GM10248 (cell line): ENCODE measurements at places on chromosomes 6 and 20.

DNA sequence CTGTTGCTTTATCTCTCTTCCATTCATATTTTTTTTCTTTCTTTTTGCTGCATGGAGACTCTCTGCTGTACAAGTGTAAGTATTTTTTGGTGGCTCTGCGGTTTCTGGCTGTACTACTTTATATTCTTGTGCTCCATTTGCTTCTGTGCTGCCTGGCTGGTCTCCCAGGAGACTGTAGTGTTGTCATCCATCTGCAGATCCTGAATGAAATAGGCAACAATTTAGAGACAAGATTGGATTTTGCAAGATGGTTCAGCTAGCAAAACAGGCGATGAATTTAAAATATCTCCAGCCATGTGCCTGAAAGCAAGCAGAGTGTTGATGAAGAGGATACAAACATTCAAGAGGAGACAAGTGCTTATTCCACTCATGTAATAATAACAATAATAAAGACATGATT is 75.1 kb upstream of the SCGN start:
- DNase-seq = no peak

GRCh38 chr6:226516-227073 is 65.7 kb upstream of the DUSP22 start:
- DNase-seq = no peak

DNA sequence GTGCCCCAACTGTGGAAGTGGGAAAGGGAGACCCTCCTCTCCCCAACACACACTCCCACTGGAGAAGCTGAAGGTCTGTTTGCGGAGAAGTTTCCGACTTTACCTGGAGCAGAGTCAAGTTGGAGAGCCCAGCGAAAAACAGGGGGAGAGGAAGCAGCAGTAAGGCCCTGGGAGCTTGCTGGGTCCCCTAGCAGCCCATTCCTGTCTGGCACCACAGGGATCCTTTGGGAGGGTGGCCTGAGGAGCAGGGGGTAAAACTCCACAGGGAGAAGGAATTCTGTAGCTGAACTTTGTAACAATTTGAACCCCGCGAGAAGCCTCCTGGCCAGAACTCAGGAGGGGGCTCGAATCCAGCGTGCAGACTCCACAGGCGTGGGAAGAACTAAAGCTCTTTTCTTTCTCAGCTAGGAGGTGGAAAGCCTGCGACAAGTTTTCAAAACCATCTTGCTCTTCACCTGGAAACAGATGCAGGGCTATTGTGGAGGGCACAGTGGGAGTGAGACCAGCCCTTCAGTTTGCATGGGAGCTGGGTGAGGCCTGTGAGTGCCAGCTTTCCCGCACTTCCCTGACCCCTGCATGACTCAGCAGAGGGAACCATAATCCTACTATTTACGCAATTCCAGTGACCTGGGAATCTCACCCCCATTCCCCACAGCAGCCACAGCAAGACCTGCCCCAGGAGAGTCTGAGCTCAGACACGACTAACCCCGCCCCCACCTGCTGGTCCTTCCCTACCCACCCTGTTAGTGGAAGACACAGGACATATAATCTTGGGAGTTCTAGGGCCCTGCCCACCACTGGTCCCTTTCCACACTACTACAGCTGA is 25.8 kb downstream of the SERPINB9 start:
- DNase-seq = no peak

- no peak for DNase-seq
Measured at GRCh38 chr6:122553697-122554096, 56.5 kb upstream of the PKIB start.

GRCh38 chr6:138518054-138518453 is 18.8 kb upstream of the NHSL1 start:
- DNase-seq = no peak

DNA sequence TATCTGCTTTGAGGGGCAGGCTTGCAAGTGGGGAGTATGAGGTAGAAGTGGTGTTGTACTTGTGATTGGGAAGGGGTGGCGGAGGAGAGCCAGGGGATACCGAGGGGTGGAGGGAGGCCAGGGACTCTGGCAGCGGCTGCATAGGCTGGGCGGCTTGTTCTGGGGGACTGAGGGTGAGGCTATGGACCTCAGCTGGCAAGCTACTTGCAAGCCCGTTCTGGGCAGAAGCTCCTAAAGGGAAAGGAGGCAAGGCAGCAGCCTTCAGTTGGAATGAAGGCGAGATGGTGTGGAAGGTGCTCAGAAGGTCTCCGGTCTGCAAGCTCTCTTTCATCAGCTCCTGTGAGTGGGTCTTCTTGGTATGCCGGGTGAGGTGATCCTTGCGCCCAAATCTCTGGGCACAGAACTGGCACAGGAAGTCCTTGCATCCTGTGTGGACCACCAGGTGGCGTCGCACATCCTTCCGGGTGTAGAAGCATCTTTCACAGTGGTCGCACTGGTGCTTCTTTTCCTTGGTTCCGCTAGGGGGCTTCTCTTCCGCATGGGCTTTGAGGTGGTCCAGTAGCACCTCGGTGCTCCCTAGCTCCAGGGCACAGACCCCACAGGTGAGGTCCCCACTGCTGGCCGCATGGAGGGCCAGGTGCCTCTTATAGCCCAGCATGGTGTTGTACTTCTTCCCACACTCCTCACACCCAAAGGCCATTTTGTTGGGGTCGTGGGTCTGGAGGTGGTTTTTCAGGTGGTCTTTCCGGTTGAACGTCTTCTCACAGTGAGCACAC is 66.0 kb downstream of the PLAGL1 start:
- DNase-seq = peak; percentile 49

DNA sequence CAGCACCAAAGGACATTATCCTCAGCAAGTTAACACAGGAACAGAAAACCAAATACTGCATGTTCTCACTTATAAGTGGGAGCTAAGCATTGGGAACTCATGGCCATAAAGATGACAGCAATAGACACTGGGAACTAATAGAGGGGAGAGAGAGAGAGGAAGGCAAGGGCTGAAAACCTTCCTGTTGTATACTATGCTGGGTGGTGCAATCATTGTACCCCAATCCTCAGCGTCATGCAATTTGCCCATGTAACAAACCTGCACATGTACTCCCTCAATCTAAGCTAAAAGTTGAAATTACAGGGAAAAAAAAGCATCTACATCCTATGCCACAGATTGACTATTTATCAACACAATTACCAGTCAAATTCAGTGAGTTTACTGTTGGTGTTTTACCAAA is 20.0 kb upstream of the VNN1 start:
- DNase-seq = no peak

DNA sequence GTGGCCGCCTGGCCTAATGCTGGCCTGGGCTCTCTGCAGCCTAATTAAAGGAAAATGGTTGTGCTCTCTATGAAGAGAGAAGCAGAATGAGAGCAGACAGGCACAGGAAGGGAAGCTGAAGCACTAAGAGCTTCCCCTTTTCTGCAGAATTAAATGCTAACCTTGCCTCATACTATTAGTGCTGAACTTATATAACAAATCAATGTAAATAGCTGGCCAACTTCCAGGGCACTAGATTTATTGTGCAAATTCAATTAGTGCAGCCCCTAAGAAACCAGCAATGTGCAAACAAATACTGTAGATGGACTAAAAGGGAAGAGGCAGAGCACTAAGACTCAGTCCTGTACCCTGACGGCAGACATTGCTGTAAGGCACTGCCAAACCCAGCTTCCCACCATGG is 36.1 kb upstream of the INSM1 start:
- no peak for DNase-seq

DNA sequence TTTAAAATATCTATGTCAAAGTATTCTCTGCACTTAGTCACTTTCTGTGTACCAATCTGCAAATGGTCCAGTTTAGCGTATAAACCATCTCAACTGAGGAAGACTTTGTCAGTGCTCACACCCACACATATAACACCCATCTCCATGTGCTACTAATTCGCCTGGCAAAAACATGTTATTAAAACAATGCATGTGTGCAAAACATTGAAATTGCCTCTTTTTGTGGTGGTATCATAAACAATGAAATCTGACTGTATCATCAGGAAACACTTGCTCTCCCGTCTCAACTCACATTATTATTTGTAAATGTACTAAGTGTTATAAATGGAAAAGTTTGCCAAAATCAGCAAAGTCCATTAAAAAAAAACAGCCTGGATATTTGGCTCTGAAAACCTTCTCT is 105.9 kb upstream of the FOXC1 start:
- no peak for DNase-seq

DNA sequence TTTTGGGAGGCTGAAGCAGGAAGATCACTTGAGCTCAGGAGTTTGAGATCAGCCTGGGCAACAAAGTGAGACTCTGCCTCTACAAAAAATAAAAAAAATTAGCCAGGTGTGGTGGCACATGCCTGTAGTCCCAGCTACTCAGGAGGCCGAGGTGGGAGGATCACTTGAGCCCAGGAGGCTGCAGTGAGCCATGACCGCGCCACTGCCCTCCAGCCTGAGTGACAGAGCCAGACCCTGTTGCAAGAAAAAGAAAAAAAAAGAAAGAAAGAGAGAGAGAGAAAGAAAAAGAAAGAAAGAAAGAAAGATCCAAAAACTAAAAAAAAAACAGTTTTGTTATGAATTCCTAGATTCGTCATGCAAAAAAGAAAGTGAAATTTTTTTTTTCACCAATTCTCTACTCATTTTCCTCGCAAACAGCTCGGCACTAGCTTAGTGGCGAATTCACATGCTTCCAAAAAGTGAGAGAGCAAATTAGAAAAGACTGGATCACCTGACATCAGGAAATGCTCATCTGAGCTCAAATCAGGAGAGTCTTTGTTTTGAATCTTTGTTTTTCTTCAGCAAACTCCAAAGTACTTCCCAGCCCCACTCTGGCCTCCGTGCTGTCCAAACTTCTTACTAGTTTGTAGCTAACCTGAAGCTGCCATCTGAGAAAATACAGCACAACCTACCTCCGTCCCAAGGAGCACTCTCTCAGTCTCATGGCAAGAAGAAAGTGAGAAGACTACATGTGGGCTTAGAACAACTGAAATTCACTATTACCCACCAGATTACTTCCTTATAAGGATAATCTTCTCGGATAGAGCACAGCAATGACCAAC is 27.0 kb downstream of the IPCEF1 start:
- DNase-seq = no peak

DNA sequence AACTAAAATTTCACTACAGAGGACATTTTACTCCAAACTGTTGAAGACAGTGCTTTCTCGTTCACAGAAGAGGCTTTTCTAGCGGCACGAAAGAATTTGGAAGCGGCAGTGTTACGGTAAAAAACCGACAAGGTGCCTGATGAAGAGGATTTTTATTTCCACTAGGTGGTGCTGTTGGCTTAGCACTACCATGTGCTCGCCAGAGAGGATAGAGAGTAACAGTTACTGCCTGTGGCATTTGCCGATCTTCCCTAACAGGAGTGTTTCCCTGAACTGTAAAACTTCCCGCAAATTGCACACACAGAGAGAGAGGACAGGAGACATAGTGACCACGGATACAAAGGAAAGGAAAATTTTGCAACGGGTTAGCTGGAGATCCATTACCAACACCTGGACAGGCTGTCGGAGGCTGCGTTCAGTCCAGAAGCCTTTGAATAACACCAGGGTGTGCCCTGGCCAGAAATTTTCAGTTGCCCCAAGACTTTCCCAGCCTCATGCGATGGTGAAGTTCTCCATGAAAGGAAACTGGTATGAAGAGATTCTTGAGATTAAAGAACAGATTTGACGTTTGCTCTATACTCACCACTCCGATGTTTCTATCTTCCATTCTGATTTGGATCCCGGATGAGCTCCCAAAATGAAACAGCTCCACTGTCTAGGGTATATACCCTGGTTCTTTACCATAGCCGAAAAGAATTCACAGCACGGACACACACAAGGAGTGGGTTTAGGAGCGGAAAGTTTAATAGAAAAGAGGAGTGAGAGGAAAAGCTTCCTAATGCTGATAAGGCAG is 48.1 kb downstream of the HLA-DPB1 start:
- no peak for DNase-seq

- DNase-seq = no peak
Measured at GRCh38 chr6:36094238-36094637, 36.1 kb upstream of the MAPK13 start.

DNA sequence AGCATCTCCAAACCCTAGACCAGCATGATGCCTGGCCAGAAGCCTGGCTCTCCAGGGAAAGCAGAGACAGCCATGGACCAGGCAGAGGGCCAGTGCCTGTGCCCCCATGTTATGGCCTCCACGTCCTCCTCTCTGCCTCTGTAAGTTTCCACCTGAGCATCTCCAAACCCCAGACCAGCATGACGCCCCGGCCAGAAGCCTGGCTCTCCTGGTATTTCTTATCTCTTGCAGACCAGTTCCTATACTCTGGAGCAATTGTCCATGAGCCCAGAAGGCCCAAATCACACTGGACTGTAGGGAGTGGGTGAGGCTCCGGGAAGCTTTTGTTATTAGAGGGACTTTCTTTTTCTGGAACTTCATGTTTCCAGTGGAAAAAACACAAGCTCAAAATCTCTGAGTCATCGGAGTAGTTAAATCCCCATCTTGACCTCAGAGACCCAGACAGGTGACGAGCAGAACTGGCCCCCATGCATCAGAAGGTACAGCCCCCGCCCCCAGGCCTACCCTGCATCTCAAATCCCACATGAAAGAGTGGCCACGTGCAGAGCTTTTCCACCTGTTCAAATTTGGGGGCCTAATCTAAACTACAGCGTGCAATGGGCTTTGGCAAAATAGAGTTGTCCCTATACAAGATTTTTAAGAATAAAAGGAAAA is 110.2 kb upstream of the FOXQ1 start:
- DNase-seq = no peak

DNA sequence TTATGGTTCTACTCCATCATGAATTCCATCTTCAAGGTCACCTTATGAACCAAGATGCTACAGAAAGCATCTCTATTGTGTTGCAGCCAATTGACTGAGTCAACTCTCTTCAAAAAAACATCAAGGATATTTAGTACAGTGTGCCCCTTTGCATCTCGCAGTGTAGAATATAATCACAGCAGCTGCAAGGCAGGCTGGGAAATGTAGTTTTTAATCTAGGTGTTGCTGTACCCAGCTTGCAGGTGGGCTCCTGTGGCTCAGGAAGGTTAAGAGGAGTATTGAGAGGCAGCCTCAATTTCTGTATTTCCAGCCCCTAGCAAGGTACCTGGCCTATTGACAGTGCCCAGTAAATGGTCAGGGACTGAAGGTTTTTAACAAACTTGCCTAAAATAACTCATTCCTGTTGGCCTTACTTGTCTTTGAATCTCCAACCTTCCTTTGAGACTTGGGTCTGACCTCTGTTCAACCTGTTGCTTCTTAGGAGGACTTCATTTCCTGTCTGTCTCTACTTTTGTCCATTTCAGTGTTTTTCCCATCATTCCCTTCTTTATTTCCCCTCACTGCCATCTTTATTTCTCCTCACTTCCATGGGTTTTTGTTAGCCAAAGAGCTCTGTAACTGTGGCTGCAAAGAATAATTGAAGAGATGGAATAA is 150.5 kb downstream of the DNAH8 start:
- no peak for DNase-seq

GRCh38 chr6:137307163-137307854 is 88.1 kb upstream of the IFNGR1 start:
- DNase-seq = no peak

GRCh38 chr20:1831096-1831495 is 64.1 kb upstream of the SIRPA start:
- no peak for DNase-seq

- no peak for DNase-seq
Measured at GRCh38 chr6:82372656-82373055, 9.0 kb downstream of the TPBG start.

- DNase-seq = peak; percentile 23
Measured at GRCh38 chr6:125952764-125953501, 3.6 kb upstream of the HINT3 start.

GRCh38 chr6:129575378-129576118 is 134.4 kb downstream of the ARHGAP18 start:
- no peak for DNase-seq
